ENCODE measurements at places on chromosomes 13 and 19.

DNA sequence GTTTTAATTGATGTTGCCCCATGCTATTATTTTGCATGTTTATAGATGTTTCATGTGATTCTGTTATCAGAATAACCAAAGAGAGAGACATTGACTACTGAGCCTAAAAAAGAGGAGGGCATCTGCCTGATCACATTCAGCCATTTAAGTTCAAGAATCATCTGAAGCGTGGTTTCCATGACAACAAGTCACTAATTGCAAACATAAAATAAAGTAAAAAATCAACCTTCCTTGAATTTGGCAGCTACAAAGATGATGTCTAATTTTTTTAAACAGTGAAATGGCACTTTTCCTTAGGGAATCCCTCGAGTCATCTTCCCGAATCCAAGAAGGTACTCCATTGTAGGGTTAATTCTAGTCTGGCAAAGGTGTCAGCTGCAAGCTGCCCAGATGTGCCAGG lies 884.2 kb downstream of the DIAPH3 start:
- no peak for DNase-seq

- DNase-seq: peak; percentile 30
Observed at GRCh38 chr19:45311621-45312020, 11.1 kb downstream of the CKM start.

DNA sequence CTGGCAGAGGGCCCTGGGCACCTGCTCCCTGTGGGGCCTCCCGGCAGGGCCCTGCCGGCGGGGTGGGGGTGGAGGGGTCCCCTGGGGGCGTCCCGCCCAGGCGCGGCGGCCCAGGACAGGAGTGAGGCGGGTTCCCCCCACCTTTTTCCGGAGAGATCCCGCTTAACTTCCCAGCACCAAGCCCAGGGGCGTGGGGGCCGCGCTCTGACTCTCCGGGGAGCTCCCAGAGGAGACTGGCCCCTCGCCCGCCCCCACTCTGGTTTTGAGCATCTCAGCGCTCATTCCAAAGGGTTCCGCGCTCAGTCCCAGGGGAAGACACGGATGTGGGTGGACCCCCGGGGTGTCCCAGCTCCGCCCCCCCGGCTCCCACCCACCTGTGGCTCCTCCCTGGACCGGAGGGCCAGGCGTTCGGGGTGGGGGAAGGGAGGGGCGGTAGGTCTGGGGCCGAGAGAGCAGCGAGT lies 476 bp downstream of the C2CD4C start:
- no peak for DNase-seq

- DNase-seq: no peak
Observed at GRCh38 chr19:46131485-46132143, 7.1 kb upstream of the IGFL3 start.

- DNase-seq: no peak
Observed at GRCh38 chr19:42850981-42851717, 28.4 kb downstream of the PSG1 start.
